Activated T-cell treated with anti-CD3 and anti-CD28 coated beads for 1 hour (primary cell): ENCODE measurements at places on chromosomes 1 and 21.

DNA sequence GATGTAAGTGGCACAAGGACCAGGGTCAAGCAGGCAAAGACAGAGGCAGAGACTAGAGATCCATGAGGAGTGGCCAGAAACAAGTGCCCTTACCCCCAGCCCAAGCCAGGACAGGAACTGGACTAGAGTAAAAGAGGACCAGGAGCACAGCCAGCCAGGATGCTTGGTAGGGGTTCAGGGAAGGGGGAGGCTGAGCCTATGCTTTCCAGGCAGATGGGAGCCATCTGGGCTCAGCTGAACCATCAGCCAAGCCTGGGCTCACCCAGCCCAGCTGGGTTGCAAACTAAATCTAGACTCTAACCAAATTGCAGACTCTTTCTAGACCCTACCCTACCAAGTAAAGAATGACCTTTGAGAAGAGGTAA, 15.2 kb downstream of the PDZK1IP1 start:
- no peak for DNase-seq

GRCh38 chr1:25217015-25217414, 15.3 kb downstream of the SYF2 start:
- no peak for DNase-seq

GRCh38 chr1:206588492-206588891, 23.8 kb downstream of the EIF2D start:
- DNase-seq: no peak

DNA sequence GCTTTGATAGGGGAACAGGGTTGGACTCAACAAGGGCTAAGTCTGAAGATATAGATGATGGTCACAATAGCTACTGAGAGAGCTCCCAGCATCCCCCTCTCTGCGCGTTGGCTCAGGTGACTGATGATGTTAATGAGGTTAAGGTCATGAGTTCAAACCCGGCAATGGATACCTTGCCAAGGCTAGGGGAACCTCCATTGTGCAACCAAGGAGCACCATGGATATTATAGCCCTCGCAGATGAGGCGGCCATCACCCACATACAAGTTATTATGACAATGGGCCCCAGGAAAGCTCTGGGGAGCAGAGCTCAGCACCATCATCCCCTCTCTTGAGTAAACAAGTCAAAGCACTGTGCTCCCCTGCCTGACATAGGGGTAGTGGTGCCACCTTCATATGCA, 8.2 kb downstream of the KCNA2 start:
- no peak for DNase-seq

GRCh38 chr1:51301152-51301843, 29.1 kb downstream of the TTC39A start:
- no peak for DNase-seq

DNA sequence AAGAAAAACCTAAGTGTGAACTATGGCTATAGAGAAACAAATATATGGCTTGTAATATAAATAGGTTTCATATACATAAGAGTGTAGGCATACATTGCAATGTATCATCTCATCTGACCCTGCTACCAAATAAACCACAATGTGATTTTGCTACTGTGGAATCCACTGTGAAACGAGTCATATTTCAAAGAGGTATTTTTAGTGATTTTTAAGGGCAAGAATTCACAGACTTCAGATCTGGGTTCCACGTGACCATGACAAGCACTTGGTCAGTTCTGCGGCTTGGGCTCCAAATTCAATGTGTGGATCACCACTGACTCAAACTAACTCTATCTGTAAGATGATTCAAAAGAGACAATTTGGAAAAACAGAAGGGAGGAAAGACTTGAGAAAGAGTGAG, 147.0 kb upstream of the ERG start:
- DNase-seq: no peak

DNA sequence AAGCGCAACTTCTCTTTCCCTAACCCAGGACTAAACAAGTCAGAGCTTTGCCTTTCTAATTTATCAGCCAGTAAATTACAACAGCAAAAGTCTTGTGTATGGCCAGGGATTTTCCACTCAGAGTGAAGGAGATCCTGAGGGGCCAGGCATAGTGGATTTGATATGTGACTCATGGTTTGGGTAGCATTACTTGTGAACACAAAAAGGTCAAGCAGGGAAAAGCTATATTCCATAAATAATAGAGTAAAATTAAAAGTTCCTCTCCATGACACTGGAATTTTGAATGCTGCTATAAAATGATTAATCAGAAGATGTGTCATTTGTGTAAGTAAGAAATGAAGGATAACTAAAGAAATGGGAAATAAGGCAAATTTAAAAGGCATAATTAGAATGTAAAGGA, 284.8 kb downstream of the HLX start:
- no peak for DNase-seq

DNA sequence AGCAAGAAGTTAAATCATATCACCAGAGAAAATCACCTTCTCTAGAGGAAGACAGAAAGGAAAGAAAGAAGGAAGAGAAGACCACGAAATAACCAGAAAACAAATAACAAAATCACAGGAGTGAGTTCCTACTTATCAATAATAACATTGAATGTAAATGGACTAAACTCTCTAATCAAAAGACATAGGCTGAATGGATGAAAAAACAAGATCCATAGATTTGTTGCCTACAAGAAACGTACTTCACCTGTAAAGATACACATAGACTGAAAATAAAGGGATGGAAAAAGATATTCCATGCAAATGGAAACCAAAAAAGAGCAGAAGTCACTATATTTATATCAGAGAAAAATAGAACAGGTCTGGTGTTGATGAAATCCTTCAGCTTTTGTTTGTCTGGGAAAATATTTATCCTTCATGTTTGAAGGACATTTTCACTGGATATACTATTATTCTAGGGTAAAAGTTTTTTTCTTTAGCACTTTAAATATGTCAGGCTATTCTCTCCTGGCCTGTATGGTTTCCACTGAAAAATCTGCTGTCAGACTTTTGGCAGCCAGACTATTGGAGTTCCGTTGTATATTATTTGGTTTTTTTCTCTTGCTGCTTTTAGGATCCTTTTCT, 202.5 kb upstream of the DUSP10 start:
- no peak for DNase-seq

DNA sequence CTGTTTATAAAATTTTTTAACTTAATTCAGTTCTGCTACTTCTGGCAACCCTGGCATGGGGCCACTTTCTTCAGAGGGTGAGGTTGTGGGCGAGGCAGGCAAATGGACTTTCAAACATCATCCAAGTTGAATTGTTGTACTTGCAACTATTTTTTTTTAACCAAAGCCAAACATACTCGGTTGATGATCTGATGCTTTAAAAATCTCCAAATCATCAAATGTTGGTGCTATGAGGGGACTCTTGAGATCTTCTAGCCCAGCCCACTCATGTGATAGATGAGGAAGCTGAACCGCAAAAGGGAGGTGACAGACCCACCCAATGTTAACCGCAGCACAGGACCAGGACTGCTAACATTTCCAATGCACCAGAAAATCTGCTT, 6.7 kb downstream of the SLC1A7 start:
- DNase-seq: no peak

DNA sequence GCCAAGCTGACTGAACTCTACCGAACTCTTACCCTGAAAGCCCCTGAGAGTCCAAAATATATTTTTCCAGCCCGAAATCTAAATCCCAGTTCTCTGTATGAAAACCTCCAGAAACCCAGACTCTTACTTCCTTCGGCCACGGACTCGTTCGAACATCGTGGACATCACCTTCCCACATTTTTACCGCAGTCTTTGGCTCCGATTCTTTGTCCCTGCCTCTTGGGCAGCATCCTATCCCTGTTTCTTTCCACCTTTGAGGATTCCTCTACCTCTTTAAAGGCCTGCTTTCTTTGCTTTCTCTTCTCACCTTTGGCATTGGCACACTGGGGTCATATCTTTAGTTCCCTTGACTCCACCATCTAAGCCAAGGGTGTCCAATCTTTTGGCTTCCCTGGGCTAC, 932 bp upstream of the USP24 start:
- DNase-seq: no peak

DNA sequence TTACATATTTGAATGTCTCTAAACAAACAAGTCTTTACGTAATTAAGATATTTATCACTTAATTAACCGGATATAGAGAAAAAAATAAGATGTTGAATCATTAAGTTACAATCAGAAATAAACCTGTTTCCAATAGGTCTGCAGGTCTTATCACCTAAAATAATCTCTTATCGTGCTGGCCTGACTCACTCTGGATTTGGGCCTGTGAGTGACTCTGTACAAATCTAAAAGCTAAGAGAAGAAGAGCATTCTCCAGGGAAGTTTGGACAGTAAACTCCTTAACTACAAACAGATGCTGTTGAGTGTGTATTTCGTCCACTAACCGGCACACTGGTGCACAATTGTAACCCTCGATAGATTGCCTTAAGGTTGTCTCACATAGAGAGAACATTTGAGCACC, 25.3 kb downstream of the CEP104 start:
- DNase-seq: no peak

DNA sequence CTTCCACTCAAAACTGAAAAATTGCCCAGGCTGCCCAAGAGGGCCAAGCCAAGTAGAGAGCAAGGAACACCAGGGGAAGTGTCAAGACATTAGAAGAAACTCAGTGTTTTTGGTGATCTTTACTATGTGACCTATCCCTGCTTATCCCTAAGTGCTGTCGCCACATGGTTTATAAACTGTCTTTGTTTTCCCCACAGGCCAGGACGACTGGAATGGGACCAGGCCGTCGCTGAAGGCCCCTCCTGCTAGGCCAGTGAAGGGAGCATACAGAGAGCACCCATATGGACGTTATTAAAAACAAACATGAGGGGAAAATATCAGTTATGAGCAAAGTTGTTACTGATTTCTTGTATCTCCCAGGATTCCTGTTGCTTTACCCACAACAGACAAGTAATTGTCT, 28.7 kb downstream of the KHDRBS1 start:
- DNase-seq: no peak

GRCh38 chr1:59089922-59090457, 206.9 kb upstream of the FGGY start:
- DNase-seq: no peak

DNA sequence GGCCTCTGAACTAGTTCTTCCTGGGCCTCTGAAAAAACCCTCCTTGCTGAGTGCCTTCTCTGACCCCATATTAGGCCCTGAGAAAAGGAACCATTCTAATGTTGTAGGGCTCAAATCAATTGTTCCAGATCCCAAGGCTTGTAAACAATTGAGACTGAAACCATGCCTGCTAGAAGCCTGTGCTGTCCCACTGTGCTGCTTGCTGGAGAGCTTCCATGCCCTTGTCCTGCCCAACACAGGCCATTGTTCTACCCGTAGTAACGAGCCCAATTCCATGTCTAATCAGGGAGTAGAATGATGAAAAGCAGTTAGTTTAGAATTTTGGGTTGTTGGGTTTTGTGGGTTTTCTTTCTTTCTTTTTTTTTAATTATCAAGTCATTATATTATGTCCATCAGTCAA, 47.4 kb downstream of the ZNF281 start:
- no peak for DNase-seq

DNA sequence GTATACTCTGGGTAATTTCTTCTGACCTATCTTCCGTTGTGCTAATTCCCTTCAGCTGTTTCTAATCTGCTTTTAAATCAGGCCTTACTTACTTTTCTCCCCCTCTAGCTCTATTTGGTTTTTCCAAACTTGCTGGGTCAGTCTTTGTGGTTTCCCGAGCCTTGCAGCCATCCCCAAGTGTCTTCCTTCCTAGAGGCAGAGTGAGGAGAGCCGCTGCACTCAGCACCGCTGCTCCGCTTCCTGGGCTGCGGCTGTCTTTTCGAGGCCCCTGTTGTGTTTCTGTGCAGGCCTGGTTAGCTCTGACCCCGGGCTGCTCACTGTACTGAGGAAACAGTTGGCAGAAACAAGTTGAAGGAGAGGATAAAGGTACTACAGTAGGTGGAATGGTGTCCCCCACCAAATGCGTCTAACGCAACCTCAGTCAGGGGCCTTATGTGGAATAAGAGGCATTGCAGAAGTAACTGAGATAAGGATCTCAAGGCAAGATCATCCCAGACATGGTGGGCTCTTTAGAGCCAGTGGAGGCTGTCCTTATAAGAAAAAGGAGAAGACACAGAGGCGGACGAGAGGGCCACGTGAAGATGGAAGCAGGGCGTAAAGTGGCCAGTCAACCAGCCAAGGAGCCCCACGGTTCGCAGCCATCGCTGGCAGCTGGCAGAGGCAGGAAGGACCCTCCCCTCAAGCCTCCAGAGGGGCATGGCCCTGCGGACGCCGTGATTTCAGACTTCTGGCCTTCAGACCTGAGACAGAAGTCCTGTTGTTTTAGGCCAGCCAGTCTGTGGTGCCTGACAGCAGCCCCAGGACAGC, 10.5 kb downstream of the WNT9A start:
- DNase-seq: no peak

DNA sequence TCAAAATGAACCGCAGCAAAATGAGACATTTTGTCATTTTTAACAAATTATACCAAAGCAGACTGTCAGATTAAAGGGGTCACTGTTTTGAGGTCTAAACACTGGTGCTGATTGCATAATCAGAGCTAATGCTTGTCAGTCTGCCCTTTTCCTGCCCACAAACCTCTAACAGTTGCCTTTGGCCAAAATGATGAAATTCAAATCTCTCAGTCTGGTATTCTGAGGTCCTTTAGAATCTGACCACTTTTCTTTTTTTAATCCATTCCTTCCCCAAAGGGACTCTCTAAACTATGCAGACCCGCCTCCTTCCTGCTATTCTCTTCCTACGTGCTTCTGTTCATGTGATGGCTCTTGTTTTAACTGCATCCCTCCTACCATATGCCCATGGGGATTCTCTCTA, 145.2 kb upstream of the SPATA6 start:
- DNase-seq: no peak

- DNase-seq: no peak
These were observed 11.6 kb upstream of the ELAVL4 start for GRCh38 chr1:50097021-50097679.

DNA sequence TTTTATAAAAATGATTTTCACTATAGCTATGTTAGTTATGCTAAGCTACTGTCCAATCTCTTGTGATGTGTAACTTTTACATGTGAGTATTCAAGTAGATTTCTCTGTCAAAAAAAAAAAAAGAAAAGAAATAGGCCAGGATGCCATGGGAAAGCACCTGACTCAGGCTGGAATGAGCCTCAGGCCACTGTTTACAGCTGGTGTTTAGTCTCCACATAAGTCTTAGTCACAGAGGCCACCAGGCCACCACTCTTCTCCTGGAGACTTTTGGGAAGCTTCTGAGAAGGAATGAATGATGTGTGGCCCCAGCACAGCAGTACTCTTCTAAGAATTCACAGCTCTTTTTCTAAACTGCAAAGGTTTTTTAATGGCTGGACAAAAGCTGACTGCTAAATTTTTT, 48.9 kb downstream of the CHML start:
- no peak for DNase-seq

- no peak for DNase-seq
These were observed 184.9 kb downstream of the NCAM2 start for GRCh38 chr21:21183092-21183491.
